ENCODE measurements at places on chromosomes 12 and 14.

GRCh38 chr12:79885911-79886490, 48.9 kb downstream of the PPP1R12A start:
- DNase-seq = no peak

GRCh38 chr12:69105101-69105962, 134.0 kb upstream of the CPSF6 start:
- no peak for DNase-seq

DNA sequence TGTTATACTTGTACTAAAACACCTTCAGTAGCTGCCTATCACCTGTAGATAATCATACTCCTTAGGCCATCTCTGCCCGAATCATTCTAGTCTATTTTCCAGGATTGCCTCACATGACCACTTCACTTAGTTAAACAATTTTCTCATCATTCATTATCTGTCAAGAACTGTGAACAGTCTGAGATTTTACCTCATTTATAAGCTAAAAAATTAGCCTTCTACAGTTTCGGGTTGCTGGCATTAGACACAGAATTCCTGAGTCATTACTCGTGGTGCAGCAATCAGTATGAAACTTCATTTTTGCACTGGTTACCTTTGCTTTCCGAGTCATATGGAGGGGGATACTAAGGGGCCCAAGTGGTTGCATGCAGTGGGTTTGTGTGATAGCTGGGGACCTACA, 57.6 kb upstream of the OTOGL start:
- DNase-seq = no peak

DNA sequence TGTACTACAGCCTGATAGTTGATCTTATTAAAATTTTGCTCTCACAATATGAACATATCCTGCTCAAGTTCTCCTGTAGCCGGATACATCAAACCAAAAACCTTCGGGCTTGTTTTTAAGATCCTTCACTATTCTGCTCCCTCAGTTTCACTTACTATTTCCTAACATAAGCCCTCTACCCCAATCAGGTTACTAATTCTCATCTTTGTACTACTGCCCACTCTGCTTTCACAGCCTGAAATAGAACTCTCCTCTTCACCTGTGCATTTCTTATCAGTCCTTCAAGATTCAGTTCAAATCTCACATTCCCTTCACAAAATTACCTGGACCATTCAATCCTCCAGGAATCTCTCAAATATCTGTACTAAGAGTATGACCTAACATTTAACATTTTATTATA, 14.2 kb downstream of the PAWR start:
- DNase-seq = no peak

GRCh38 chr12:102120886-102121285, 903 bp downstream of the PARPBP start:
- no peak for DNase-seq

Data from CD4-positive, alpha-beta T cell treated with Interleukin-10 for 1 hour (primary cell).